NCI-H524 (cell line): ENCODE measurements at places on chromosomes 16 and 17.

DNA sequence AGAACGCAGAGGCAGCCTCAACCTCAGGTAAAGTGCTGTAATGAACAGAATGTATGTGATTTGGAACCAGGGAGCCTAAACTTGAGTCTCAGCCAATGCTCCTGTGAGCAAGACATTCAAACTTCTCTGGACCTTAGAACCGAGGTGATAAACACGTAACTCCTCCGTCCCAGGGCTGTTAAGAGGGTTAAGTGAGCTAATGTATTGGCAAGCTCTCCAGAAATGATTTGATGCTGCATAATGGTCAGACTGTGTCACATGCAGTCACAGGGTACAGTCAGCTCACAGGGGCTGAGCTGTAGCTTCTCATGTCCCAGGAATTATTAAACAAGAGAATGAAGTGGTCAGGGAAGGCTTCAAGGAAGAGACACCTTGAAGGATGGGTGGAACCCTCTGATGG is 10.0 kb upstream of the SLC4A1 start:
- DNase-seq = no peak

- peak; percentile 94 for DNase-seq
These were observed 127.5 kb upstream of the CRHR1 start for GRCh38 chr17:45656527-45657181.

GRCh38 chr17:66468241-66469087 is 166.1 kb downstream of the PRKCA start:
- DNase-seq = no peak

DNA sequence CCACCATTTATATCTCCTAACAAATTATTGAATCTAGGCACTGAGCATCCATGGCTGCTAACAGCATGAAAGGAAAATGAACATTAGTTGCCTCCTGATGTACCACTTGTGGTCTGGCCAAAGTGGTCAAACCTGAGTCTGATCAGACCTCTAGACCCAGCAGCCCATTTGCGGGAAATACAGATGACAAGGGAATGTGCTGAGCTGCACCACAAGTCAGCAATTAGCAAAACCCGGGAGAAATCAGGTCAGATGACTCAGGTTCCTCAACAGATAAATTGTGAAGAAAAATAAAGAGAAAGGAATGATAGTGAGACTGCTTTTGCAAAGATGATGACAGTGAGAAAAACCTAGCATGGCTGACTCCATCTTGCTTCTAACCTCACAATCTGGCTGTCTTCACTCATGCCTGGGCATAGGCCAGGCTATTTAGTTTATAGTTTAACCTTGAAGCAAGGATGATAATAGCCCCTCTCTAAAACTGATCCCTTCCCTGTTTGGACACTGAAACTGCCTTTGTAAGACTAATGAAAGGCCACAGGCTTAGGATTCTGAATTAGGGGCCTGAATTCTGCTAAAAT is 142.7 kb upstream of the ASIC2 start:
- DNase-seq = no peak
